ENCODE measurements at places on chromosomes 4 and X.

- no peak for DNase-seq
Observed at GRCh38 chrX:13092455-13092941, 48.1 kb upstream of the FAM9C start.

DNA sequence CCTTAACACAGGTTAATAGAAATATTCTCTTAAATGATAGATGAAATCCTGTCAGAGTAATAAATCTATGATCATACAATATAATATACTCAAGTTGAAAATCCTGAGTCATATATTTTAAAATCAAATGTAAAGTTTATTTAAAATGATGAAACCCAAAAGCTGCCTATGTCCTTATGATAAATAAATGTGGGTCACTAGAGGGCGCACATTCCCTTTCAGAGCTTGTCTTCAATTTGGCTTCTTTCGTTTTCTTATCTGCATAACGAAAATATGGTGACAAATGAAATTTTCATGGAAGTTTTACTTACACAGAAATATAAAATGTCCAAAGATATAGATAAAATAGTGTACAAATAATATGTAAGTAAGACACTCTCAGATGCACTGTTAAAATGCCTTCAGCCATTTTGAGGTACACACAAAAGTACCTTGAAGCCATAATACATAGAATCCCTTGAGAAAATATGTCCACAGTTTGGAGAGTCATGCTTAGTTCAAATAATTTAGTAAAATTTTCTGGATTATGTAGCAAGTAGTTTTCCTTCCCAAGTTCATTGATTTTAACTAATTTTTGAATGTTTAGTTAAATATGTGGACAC, 680.4 kb downstream of the DMD start:
- peak; percentile 62 for DNase-seq

- no peak for DNase-seq
Observed at GRCh38 chrX:148385471-148385870, 114.9 kb upstream of the AFF2 start.

- DNase-seq = peak; percentile 71
Observed at GRCh38 chr4:185716577-185717376, 95.2 kb downstream of the SORBS2 start.

- no peak for DNase-seq
Observed at GRCh38 chr4:16952896-16953630, 54.6 kb upstream of the LDB2 start.

DNA sequence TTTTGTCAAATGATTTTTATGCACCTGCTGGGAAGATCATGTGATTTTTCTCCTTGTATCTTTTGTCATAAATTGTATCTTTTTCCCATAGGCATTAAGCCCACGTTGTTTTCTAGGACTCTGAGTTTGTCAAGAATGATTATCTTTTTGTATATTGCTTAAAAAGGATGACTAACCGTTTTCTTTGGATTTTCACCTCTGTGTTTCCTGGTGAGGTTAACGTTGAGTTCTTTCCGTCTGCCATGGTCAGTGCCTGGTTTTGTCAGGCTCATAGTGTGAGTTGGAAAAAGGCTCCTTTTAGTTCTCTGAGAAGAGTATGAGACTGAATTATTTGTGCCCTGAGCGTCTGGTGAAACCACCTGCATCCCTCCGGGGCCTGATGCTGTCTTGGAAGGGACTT, 21.9 kb downstream of the PCGF3 start:
- DNase-seq = no peak

GRCh38 chrX:65607070-65607742, 60.2 kb upstream of the MSN start:
- no peak for DNase-seq

GRCh38 chr4:146846882-146847281, 98.8 kb downstream of the TTC29 start:
- no peak for DNase-seq

DNA sequence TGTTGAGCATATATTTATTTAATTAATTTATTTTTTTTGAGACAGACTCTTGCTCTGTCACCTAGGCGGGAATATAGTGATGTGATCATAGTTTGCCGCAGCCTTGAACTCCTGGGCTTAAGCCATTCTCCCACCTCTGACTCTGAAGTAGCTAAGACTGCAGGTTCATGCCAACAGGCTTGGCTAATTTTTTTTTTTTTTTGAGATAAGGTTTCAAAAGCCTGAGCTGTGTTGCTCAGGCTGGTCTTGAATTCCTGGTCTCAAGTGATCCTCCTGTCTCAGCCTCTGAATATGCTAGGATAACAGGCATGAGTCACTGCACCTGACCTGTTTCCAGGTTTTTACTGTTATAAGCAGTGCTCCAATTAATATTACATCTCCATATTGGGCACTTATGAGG, 4.8 kb downstream of the ADD1 start:
- no peak for DNase-seq

- DNase-seq = no peak
Observed at GRCh38 chr4:6986072-6986780, 56.9 kb upstream of the TADA2B start.

DNA sequence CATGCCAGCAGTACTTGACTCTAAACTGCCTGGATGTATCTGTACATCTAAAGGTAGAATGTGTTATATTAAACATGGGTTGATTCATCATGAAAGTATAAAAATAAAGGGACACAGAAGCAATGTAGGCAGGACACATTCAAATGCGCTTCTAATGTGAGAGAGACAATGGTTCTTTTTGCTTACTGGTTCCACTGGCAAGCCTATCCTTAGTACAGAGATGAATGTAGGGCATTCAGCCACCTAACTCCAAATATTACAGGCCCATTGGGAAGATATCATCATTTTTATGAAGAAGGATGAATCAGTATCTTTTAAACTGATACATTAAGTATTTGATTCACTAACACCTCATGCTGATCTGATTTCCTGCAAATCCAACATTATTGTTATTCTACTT, 18.0 kb downstream of the CDKL2 start:
- DNase-seq = no peak

GRCh38 chrX:115226929-115227328, 7.0 kb downstream of the LRCH2 start:
- peak; percentile 53 for DNase-seq

- DNase-seq = no peak
Observed at GRCh38 chr4:151961456-151961855, 200.6 kb upstream of the GATB start.

DNA sequence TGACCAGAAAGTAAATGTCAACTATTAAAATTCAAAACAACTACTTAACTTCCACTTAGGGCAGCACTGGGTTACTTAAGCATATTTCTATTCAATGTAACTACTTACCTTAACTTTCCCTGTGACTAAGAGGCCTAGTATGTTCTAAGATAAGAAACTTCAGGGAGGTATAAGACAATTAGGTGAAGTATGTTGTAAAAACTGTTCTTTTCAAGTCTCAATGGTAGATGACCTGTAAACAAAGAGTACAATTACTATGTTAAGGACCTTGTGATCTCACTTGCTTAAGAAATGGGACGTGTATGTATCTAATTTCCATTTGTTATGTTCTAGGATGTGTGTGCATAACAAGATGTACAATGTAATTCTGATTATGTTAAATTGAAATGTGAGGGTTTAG, 960.5 kb downstream of the CCSER1 start:
- no peak for DNase-seq

GRCh38 chr4:141002323-141002805, 130.9 kb downstream of the RNF150 start:
- no peak for DNase-seq

DNA sequence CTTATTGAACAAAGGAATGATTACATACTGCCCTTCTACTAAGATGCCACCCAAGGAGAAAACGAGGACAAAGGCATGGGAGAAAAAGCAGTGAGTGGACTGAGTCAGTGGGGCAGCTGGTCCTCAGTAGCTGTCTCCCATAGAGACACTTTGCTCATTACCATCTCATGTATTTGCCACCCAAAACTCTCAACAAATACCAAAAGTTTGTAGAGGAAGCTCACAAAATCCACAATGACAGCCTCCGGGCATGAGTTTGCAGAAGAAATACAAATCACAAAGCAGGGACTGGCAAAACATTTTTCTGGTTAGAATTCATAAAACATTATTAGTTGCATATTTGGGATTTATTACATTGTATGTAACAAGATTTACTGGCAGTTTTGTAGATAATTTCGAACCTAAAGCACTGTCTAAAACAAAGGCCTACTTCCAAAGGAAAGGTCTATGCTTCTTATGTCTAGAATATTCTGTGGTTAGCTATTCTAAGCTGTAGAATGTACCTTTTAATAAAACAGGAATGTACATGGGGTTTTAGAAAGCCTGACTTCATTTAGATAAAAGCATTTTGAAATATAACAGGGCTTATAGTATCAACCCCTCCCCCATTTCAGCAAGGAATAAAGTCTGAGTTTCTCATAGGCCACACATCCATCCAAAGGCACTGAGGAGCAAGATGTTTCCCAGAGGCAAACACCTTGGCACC, 17.7 kb downstream of the PCDH18 start:
- no peak for DNase-seq

DNA sequence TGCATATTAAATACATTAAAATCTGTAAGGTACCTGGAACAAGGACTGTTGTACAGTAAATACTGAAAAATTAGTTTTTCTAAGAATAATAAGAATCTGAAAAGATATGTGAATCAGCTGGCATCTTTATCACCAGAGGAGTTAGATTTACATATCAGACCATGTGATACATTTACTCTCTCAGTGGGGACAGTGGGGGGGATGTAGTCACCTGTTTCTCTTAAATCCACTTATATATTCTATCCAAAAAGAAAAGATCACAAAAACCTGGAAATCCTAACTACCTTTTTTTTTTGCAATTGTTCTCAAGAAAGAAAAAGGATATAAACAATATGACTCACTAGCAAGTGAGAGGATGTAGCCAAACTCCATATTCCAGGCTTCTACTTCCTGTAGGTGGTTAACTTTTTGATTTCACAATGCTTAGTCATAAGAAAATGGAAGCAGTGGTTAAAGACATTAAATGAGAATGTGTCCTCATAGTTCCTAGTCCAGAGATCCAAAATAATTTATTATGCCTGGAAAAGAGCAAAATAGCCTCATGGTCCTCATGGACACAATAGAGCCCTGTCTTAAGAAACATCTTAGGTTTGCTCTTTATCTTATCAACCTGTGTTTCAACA, 22.5 kb upstream of the MYOZ2 start:
- no peak for DNase-seq

- no peak for DNase-seq
Observed at GRCh38 chrX:154797006-154797405, 8.3 kb downstream of the MPP1 start.

All from kidney (tissue), 22 donors.